ENCODE measurements at places on chromosomes 7 and 10.

GRCh38 chr10:61883371-61884025, 18.0 kb upstream of the ARID5B start:
- DNase-seq, result no peak

DNA sequence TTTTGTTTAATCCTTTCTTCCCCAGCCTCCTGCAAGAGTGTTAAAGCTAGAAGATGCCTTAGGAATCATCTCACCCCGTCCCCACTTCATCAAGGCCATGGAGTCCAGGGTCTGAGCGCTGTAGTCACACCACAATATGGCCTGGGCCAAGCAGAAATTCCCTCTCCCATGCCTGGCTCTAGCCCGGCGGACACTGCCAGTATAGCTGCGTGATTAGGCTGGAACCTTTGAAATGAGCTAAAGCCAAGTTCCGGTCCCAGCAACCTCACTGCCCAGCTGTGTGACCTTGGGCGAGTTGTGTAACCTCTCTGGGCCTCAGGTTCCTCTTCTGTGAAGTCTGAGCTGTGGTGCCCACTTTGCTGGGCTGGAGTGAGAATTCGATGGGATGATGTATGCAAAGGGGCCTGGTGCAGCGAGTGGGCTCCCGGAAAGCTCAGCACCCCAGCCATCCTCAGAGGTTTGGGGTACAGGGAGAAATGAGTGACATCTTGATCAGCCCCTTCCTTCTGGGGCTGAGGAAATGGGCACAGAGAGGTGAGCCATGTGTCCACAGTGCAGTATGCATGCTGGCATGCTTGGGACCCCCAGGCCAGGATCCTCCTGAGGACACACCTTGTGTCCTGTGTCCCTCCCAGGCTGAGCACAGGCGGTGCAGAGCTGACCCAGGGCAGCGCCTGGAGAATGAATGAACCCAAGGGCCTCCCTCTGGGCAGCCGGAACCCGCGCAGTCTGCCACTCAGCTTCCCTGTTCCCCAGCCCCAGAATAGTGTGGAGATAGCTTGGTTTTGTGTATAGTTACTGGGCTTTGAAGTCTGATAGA, 118.6 kb downstream of the ZMIZ1 start:
- no peak for DNase-seq

- no peak for DNase-seq
These were observed 18.9 kb downstream of the ABI1 start for GRCh38 chr10:26841733-26842317.

DNA sequence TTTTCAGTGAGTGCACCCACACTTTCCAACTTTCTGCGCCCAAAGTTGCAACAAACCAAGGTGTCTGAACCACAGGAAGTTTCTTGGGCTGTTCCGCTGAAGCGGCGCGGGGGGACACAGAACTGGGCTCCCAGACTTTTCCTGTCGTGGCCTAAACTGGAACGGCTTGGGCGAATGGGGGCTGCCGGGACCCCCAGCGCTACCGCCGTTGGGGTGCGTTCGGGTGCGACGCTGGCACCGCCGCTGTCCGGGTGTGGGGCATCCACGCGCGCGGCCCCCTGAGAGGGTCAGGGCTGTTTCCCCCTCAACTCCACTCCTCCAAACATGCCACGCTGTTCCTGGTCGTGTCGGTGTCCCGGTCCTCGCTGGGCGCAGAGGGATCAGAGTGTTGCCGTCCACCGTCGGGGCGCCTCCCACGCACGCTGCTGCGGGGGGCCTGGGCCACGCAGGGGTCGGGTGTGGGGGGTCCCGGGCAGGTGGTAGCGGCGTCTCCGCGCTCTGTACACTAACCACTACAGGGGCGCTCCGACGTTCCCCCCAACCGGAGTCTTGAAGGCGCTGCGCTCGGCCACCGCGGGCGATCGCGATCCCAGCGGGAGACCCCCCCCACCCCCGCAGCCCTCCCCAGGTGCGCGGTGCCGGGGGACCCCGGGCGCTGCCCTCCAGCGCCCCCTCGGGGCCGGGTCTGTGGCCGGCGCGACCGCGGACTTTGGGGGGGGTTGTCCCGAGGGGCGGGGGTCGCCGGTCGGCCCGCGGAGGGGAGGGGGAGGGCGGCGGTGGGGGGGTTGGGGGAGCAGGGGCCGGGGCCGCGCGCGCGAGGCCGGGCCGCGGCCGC, 2.2 kb upstream of the CUX1 start:
- no peak for DNase-seq

DNA sequence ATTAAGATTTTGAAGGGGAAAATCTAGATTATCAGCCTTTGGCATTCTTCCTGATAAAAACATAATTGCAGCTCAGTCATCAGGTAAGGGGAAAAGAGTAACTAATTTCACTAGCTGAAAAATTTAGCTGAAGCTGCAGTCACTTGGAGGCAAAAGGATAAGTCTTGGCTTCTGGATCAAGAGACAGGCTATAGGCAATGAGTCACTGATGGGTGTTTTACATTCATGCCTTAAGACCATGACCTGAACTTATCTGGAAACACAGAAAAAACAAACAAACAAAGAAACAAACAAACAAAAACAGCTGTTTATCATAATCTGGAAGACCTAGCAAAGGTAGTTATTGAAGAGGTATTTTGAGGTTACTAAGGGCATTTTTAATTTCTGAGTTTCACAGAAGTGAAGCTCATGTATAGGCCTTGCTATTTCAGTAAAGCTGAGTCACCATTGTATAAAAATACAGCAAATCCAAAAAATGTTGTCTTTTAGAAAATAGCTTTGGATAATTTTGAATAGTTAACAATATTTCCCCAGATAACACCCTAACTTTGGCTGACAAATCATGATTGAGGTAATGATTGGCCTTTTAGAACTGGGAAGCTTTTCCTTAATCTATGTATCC, 40.3 kb downstream of the ZNF22 start:
- no peak for DNase-seq

- no peak for DNase-seq
These were observed 421 bp downstream of the SMURF1 start for GRCh38 chr7:99143521-99143852.

- no peak for DNase-seq
These were observed 406 bp downstream of the ZP3 start for GRCh38 chr7:76425156-76425555.

GRCh38 chr7:116683786-116684185, 11.8 kb downstream of the MET start:
- DNase-seq, result no peak

DNA sequence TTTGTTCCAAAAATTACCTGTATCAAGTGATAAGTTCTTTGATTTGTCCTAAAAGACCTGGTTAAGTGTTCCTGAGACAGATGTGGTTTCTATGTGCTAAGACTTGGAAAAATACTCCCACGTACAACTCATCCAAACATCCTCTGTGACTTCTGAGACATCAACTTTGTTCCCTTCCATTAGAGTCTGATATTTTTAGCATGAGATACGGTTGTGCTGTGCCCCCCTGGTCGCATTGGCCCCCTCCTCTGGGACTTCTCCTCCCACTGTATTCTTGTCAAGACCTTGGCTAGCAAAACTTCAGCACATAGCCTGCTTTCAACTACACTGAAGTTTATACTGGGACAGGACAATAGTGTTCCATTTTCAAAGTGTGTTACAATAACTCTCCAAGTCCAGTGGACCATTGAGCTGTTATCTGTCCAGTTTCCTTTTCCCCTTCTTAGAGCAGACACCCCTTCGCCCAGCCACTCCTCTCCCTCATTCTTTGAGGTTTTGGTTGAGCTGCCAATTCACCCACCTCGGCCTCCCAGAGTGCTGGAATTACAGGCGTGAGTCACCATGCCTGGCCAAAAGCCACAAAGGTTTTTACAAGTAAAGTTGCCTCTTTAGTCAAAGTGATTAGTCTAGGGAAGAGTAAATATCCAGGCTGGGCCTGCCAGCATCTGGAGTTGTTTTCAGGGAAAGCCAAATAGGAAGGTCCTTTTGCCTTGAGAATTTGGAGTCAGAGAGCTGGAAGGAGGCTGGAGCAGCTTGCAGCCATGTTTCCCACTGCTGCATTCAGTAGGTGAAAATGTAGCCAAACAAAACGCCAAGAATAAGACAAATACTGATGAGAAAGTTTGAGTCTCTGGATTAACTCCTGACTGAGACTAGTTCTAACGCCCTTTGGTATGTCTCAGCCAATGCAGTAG, 17.8 kb upstream of the PDLIM1 start:
- no peak for DNase-seq

GRCh38 chr7:74519395-74519794, 65.7 kb downstream of the GTF2IRD1 start:
- DNase-seq, result no peak

DNA sequence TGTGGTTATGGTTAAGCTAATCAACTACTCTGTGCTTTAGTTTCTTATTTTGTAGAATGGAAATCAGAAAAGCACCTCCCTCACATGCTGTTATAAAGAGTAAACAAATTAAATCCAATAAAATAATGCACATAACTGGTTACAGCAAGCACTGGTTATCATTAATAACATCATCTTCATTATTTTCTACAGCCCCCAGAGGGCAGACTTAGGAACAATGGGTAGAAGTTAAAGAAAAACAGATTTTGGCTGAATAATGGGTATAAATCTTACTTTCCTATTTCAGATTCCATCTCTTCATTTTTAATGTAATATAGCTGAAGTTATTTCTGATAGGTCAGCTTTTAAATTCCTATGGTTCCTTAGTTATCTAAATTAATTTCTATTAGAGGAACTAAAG, 126.5 kb downstream of the DOCK4 start:
- no peak for DNase-seq

GRCh38 chr10:116948530-116948870, 56.5 kb downstream of the SHTN1 start:
- DNase-seq, result no peak
